ENCODE measurements at places on chromosomes 12 and 14.

DNA sequence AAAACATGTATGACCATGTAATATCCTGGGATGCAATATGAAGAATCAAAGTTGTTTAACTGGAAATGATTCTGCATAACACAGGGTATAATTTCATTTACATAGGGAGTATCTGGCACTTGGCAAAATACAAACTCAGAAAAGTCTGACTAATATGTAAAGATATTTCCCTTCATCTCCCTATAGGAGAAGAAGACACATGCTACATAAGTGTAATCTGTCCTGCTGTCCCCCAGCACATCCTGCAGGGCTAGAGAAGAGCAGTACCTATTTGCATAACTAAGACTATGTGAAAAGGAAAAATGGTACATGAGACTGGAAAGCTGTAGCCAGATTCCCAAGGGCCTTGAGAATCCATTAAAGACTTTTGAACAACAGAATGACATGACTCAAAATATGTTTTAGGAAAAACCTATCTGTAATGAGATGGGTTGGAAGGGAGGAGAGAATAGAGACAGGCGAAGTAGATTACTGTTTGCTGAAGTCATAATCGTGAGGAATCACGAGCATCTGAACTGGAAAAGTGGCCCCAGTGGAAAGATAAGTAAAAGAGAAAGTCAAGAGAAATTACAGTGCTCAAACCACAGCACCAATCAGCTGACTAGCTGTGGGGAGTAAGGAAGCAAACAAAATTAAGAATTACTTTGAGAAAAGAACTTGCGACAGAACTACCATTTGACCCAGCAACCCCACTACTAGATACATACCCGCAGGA is 155.1 kb upstream of the HMGA2 start:
- DNase-seq = no peak

DNA sequence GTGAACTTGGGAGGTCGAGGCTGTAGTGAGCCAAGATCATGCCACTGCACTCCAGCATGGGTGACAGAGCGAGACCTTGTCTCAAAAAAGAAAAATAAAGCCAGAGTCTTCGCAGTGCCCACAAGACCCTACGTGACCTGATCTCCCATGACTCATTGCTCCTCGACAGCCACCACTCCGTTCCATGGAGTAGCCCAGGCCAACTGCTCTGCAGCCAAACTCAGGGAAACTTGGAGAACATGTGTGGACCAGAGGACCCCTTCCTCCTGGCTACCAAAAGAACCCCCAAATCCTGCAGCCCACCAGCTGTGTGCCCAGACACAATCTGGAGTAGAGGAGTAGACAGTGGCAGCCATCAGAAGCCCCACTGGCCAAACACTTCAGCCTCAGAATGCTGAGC is 32.1 kb upstream of the PPP2R5C start:
- no peak for DNase-seq

DNA sequence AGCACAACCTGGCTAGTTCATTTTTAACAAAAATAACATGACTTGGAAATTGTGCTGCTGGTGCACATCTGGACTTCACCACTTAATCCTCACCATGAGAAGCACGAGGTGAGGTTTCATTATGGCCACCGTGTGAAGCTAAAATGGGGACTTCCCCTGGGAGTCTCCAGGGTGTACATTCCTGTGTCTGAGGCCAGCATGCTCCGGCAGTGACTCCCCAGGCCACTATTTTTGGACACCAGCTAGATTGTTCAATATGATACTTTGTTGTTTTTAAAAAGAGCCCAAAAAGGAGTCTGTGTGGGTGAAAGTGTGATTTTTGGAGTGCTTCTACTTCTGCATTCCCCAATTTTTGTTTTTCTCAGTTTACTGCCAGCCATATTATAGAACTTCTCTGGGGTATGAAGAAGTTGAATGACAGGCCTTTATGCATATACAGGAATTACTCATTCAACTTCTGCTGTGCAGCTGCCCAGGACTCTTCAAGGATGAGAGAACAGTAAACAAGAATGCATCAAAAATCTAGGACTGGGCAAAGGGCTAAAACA is 16.9 kb upstream of the AICDA start:
- DNase-seq = no peak

- DNase-seq = no peak
These were observed 28.4 kb downstream of the AREL1 start for GRCh38 chr14:74684434-74684833.

DNA sequence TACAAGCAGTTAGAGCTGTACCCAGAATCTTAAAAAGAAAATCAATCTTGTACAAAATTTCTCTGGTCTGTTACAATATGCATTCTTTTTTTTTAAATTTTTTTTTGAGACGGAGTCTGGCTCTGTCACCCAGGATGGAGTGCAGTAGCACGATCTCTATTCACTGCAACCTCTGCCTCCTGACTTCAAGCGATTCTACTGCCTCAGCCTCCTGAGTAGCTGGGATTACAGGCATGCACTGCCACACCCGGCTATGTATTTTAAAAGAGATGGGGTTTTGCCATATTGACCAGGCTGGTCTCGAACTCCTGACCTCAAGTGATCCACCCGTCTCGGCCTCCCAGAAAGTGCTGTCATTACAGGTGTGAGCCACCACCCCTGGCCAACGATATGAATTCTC is 4.1 kb downstream of the FBXO33 start:
- no peak for DNase-seq

- DNase-seq = no peak
These were observed 13.4 kb downstream of the EID3 start for GRCh38 chr12:104316936-104317335.

- no peak for DNase-seq
These were observed 5.9 kb upstream of the RNASE12 start for GRCh38 chr14:20597108-20597507.

GRCh38 chr12:12616512-12617310 is 5.0 kb downstream of the CREBL2 start:
- no peak for DNase-seq

DNA sequence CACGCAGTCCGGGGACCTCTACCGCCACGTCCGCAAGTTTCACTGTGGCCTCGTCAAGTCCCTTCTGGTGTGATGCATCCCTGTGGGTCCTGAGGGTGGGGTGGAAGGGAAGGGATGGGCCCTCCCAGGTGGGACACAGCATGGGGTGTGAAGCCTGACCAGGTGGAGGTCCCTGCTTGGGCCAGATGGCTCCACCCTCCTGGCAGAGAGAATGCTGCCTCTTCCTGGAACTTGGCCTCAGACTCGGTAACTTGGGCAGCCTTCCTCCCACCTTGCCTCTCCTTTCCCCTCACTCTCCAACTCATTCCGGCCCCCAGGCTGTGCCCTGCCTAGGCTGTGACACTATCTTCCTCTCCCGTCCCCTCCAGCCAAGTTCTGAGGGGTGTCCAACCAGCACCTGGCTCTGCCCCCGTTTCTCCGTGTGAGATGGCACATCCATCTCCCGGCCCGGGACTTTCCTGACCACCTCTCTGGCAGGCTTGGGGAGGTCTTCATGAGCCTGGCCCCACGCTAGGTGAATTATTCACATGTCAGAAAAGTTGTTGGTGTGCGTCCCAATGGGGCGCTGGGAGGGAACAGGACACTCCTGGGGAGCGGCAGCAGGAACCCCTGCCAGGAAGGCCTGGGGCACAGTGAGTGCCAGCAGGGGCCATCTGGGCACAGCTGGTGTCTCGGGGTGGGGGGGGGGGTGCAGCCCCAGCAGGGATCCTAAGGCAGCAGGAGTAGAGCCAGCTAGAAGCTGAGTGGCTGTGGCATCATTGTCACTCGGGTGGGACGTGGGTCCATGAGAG is 1.7 kb downstream of the ZBTB42 start:
- no peak for DNase-seq

- no peak for DNase-seq
These were observed 10.9 kb downstream of the EVL start for GRCh38 chr14:100076133-100076532.

GRCh38 chr12:93825931-93826555 is 148.9 kb downstream of the CRADD start:
- no peak for DNase-seq

GRCh38 chr12:124240493-124240892 is 54.4 kb upstream of the RFLNA start:
- DNase-seq = no peak

DNA sequence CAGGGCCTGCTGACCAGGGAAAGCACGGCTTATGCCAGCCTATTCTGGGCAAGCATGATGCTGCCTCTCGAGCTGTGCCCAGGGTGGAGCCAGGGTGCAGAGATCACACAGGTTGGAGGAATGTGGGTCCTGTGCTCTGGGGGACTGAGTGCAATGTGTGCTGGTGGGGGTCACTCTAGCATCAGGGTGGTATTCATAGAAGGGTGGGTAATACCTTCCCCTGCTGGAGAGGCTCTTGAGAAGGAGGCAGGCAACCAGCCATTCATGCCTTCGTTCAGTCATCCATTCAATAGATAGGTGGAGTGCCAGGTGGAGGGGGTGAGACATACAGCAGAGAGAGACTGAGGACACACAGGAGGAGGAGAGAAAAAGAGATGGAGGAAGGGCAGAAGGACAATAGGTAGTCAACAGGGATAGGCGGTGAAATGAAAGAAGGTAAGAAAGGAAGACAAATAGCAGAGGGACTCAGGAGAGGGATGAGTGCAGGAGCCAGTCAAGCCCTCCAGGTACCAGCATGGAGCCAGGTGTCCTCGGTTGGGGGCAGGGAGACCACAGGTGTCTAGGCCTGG is 5.2 kb upstream of the ZNF385A start:
- DNase-seq = no peak

DNA sequence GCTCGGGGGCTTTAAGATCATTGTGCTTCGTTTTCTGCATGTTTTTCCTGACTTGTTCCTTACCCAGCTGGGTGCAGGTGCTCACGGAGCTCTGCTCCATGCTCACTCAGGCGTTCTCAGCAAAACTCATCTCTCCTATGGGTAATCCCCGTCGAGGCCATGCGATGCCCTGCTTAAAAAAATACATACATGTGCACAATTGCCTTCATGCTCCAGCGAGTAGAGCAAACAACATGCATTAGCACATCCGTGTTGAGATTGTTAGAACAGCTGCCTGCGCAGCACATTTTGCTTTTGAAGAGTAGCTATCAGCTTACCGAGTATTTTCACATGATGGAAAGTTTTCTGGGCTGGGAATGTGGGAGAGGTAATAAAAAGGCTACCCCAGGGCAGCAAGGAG is 16.2 kb downstream of the AACS start:
- no peak for DNase-seq

GRCh38 chr14:95235351-95235750 is 78.0 kb upstream of the DICER1 start:
- DNase-seq = no peak

DNA sequence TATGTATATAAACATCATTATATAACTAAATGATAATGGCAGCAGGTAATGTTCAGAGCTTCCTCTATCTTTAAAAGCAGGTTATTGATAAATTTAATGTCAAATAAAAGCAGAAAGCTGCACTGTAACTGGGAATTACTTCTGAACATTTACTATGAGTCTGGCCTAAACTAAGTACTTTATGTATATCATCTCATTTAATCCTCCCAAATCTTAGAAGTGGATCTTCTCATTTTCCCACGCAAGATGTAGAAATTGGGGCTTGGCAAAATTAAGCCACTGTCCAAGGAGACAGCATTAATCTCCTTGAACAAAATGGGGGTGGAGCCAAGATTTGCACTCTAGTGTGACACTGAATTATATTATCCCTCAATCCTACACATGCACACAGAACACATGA is 5.7 kb downstream of the NIN start:
- DNase-seq = no peak

GRCh38 chr12:72191761-72192160 is 80.4 kb upstream of the TRHDE start:
- no peak for DNase-seq

DNA sequence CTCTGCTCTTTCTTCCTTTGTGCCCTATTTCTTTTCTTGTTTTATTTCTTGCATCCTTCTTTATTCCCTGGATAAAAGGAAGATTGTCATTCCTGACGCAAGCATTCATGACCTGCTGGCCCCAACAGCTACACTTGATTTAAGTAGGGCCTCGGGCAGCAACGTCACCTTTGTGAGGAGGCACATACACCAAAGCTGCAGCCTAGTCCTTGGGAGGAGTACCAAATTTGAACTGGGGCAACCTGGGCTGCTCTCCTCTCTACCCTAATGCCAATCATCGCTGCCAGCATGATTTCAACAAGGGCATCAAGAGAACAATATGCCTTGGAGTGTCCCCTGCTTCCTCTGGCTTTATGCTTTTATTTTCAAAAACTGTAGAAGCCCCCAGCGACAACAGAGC is 76.4 kb downstream of the C12orf50 start:
- no peak for DNase-seq

GRCh38 chr14:91424813-91425530 is 7.4 kb upstream of the CCDC88C start:
- no peak for DNase-seq

DNA sequence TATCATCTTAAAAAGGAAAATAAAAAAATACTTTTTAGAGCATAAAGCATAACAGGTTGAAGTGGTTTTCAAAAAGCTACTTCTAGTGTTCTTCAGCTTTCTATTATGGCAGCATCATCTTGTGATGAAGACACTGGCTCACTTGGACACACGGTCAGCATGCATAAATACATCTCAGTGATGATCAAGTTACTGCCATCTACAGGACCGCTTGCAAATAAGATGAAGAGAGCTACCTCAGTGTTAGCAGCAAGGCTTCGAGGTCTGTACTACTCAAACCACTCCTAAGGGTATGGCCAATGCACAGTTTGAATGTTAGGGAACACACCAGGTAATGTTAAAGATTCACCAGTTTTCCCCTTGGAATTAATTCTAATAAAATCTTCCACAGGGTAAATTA is 58.8 kb downstream of the GALC start:
- no peak for DNase-seq

- no peak for DNase-seq
These were observed 170.7 kb upstream of the SFSWAP start for GRCh38 chr12:131540138-131540623.

GRCh38 chr12:82635263-82635662 is 51.4 kb upstream of the TMTC2 start:
- no peak for DNase-seq

DNA sequence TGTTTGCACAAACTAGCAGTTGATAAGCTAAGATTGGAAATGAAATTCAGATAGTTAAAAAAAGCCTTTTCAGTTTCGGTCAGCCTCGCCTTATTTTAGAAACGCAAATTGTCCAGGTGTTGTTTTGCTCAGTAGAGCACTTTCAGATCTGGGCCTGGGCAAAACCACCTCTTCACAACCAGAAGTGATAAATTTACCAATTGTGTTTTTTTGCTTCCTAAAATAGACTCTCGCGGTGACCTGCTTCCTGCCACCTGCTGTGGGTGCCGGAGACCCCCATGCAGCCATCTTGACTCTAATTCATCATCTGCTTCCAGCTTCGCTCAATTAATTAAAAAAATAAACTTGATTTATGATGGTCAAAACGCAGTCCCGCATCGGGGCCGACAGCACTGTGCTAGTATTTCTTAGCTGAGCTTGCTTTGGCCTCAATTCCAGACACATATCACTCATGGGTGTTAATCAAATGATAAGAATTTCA is 335.6 kb downstream of the TMEM121 start:
- DNase-seq = peak; percentile 1

- DNase-seq = no peak
These were observed 141.3 kb downstream of the SMOC1 start for GRCh38 chr14:70020352-70021170.
